Islet precursor cell (in vitro differentiated cells): ENCODE measurements at places on chromosomes 12 and 14.

GRCh38 chr14:75268633-75269550 lies 9.7 kb upstream of the FOS start:
- DNase-seq = peak; percentile 74

DNA sequence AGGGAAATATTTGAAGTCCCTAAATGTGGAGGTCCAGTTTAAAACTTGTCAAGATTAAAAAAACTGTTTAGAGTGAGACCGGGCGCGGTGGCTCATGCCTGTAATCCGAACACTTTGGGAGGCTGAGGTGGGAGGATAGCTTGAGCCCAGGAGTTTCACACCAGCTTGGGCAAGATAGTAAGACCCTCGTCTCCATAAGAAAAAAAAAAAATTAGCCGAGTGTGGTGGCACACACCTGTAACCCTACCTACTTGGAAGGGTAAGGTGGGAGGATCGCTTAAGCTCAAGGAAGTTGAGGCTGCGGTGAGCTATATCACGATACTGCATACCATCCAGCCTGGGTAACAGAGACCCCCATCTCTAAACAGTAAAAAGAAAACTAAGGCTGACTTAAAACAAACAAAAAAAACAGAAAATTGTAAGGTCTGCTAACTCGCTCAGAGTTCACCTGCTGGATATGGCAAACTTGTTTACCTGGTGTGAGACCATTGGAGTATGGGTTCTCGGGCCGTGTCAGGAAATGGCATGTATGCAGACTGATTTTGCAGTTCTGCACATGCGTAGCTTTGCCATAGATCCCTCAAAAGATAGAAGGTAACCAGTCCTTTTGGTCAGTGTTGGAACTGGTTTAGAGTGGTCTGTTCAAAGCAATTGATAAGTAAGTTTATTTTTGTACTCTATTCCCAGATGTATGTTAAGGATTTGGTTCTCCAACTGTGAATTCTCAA lies 2.1 kb downstream of the RNF10 start:
- no peak for DNase-seq

DNA sequence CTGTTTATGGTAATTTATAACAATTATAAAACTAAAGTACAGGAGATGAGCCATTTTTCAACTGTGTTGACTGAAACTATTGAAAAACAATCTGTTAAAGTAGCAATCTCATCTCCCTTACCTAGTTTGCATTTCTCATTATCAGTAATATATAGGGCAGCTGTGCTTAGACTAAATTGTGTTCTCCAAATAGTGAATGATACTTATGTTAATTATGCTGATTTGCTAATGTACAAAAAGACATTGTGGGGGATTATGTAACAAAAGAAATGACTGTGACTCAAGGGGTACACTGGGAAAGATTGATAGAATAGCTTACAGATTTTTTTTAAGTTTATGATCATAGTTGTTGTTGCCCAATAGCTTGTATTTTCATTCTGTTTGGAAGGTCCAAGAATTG lies 207.7 kb downstream of the FUT8 start:
- no peak for DNase-seq

GRCh38 chr12:53696285-53696654 lies 20.4 kb upstream of the ATP5MC2 start:
- peak; percentile 95 for DNase-seq

DNA sequence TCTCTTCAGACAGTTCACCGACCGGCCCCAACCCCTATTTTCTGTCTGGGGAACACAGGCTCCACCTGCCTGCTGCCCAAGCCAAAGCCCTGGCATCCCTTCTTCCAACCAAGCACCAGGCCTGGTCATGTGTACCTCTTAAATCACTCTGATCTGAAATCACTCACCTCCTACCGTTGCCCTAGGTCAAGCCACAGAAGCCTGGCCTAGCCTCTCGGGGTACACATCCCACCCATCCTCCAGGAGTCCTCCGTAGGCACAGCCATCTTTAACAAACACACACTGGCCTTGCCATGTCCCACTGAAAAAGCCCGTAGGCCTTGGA lies 81.8 kb downstream of the IRF2BPL start:
- no peak for DNase-seq

DNA sequence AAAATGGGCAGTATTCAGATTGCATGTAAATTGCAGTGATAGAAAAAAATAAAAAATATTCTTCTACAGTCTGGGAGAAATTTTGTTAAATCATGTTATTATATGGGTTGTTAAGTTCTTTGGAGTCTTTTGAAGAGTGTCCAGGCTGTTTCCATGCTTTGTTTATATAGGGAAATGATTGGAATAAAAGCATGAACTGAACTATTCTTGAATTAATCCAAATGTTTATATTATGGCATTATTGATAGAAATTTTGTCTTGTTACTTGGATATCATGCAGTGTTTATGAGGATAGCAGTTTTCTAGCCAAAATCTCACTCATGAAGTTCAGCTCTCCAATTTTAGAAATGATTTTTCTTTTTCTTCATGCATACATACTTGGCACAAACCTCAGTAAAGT lies 108.2 kb upstream of the NAV3 start:
- DNase-seq = no peak

DNA sequence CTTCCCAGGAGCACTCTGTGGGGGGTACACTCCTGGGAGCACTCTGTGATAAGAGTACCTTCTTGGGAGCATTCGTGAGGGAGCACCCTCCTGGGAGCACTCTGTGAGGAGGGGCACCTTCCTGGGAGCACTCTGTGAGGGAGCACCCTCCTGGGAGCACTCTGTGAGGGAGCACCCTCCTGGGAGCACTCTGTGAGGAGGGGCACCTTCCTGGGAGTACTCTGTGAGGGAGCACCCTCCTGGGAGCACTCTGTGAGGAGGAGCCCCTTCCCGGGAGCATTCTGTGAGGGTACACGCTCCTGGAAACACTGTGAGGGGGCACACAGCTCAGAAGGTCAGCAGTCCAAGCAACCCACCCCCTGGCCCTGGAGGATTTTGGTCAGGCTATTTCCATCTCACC lies 22.6 kb downstream of the LRCOL1 start:
- DNase-seq = no peak

DNA sequence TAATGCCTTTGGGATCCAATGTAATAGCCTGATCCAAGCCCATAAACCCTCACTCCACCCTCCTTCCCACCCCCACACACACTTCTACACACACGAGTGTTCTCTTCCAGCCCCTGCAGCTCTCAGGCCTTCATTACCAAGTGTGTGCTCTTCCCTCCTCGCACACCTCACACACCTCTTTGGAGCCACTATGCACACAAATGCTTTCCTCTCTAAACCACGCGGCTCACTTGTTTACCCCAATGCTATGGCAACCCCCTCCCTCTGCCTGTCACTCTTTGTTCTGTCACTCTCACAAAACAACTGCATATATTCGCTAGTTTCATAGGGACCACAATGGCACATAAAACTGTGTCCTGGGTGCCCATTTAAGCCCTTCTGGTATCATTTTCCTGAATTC lies 35.1 kb downstream of the PPP2R5E start:
- no peak for DNase-seq

DNA sequence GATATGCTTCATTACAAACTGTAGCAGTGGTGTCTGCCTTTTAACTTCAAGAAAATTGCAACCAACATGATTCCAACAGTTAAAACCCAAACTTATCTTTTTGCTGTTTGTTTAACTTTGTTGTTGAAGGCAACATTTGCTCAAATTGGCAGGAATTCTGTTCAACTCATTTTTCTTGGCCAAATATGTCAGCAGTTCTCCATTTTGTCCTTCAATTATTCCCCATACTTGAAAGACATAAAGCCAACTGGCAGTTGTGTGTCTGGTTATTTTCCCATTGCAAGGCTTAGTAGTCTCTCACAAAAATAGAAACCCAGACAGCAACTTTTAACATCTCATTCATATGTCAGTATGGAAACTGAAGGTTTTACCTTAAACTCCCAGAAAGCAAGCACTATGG lies 146.3 kb downstream of the LRIG3 start:
- DNase-seq = no peak

DNA sequence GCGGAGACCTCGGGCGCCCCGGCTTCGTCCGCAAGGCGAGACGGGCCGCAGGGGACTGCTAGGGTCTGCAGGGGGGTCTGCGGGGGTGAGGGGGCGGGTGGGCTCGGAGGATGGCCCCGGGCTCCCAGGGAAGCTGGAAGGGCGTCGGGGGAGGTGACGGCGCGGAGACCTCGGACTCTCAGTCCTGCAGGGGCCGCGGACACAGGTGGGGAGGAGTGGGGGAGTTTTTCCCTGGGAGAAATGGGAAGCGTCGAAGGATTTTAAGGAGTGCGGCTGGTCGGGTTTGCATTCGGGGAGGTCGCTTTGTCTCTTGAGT lies 25.9 kb downstream of the ZBTB42 start:
- no peak for DNase-seq

- DNase-seq = no peak
These were observed 1.5 kb downstream of the KLRB1 start for GRCh38 chr12:9606247-9606646.

DNA sequence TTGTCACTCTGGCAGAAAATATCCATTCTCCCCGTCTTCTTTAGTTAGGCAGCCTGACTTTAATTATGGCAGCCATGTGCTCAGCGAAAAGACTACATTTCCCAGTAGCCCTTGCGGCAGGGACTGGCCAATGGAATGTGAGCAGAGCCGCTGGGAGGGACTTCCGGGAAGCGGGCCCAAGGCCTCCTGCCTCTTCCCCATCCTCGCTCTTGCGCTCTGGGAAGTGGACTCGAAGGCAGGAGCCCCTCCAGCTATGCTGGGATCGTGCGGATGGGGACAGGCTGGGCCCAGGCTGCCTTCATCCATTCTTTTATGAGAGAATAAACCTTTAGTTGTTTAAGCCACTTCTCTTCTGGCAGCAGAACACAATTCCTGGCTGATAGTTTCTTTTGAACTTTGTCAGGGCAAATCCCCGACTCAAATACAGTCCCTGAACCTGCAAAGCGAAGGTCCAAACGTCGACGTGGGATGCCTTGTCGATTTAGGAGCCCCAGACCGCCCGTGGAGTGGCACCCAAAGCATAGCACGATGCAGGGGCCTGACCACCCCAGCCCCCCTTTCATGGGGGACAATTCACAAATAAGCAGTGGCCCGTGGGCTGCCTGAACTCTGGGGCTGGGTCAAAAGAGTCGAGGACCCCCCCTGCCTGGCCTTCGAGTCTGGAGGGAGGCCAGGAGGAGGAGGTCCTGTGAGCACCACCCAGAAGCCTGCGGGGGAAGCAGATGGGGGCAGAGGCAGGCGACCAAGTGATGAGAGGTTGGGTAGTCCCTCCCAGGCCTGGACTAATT lies 15.6 kb upstream of the LRTM2 start:
- peak; percentile 94 for DNase-seq

GRCh38 chr14:84250893-84251292 lies 1279.1 kb upstream of the FLRT2 start:
- no peak for DNase-seq

DNA sequence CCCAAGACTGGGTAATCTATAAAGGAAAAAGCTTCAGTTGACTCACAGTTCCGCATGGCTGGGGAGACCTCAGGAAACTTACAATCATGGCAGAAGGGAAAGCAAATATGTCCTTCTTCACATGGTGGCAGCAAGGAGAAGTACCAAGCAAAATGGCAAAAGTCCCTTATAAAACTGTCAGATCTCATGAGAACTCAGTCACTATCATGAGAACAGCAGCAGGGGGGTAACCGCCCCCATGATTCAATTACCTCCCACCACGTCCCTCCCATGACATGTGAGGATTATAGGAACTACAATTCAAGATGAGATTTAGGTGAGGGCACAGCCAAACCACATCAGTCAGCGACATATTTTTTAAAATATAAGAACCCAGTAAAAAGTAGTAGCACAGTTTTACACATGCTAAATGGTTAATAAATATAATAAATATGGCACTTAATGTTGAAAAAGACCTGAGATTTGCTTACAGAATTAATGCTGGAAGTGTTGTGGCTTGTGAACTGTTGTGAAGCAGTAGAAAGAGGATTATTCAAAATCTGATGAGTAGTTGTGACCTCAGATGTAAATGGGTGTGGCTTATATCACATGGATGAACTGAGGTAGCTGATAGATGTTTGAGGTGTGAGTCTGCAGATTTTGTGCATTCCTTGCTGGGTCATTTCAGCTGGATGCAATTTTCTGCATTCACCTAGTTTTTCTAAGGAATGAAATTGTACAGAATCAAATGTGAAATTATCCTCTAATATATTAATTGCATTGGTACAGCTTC lies 46.9 kb upstream of the CHPT1 start:
- no peak for DNase-seq
